ENCODE measurements at places on chromosomes 2 and 18.
A peak's percentile ranks its signal among the peaks of the same experiment; 100 is the strongest.

GRCh38 chr2:150663143-150663542 lies 175.7 kb upstream of the RND3 start:
- DNase-seq: no peak

DNA sequence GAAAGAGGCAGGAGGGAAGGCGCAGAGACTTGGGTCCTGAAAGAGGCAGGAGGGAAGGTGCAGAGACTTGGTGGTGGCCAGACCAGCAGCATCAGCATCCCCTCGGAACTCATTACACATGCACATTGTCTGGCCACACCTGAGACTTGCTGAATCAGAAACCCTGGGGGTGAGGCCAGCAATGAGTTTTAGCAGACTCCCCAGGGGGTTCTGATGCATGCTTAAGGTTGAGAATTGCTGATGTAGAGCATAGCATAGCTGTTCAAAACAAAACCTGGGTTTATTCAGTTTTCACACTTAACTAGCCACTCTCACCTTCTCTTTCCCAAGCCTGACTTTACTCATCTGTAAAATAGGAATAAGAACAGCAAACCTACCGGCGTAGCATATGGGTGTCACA lies 122.9 kb downstream of the MRO start:
- no peak for DNase-seq

DNA sequence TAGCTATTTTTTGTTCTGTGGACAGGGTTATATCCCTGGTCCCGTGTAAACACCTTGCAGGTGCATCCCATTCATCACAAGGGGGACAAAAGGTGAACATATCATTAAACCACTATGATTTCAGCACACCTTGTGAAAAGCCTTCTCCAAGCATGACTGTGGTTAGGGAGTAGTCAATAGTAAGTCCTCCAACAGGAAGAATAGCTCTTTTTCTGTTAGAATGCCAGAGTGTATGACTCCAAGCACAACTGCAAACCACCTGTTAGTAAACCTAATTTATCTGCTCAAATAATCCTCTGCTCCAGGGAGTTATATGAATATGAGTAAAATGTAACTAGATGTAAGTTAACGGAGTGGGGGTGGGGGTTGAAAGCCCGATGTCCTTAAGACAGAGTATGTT lies 240.5 kb downstream of the AGPS start:
- DNase-seq: no peak

- DNase-seq: no peak
Observed at GRCh38 chr2:120209427-120210269, 13.6 kb downstream of the TMEM185B start.

- DNase-seq: peak; percentile 83
Observed at GRCh38 chr2:173963323-173963816, 1.8 kb downstream of the SP3 start.

GRCh38 chr2:101692041-101692440 lies 5.5 kb upstream of the MAP4K4 start:
- DNase-seq: no peak

DNA sequence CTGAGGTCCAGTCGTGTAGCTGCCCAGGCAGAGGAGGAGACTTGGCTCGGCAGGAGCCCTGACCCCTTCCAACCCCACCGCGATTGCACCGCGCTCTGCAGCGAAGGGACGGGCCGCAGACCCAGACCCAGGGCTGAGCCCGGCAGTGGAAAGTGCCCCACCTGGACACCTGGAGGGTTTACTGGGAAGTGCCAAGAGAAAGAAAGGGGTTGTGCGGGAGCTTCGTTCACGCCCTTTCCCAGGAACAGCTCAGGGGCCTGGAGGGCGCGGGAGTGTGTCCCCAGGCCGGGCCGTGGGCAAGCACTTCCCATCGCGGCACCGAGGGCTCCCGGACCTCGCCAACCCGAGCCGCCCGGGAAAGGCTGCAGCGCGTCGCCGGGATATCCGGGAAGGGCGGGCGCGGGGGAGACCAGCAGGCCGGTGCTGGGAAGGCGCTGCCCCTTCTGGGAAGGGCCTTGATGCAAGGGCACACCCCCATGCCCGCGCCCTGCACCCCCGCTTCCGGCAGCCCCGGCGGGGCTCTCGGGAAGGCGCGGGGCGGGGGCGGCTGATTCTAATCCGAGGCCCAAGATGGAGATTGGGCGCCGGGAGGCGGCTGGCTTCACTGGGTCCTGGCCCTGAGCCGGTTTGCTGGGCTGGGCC lies 36.1 kb upstream of the MRPL33 start:
- DNase-seq: peak; percentile 62

DNA sequence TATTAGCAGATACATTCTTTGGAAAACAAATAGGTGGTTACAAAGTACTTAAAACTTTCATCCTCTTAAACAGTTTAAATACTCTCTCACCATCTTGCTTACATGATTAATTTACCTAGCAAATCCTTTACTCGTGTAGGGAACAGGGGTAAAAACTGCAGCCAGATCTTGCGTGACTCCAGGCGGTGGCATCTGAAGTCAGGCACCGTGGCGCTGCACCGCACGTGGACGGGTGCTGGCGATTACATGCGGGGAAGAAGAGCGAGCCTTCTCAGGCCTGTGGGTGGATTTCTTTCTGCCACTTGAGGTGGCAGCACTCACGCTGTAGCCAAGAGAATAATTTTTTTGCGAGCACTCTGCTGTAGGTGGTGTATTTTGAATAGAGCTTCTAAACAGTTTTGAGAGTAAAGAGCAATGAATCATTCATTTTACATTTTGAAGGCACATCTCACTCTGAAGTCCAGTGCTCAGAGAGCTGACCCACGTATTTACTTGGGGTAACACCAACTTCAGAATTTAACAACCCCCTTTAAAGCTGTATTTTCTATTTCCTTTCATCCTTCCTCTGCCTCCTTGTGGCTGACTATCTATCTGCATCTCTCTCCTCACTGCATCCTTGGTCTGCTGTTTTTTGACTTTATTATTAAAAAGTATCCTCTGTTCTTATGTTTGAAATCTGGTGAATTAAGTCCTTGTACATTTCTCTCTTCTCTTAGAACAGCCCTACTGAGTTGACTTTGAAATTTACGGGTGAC lies 68.9 kb downstream of the EPAS1 start:
- no peak for DNase-seq

- no peak for DNase-seq
Observed at GRCh38 chr2:36664696-36665076, 31.8 kb upstream of the VIT start.

- no peak for DNase-seq
Observed at GRCh38 chr2:212766921-212767320, 228.3 kb upstream of the ERBB4 start.

- DNase-seq: no peak
Observed at GRCh38 chr2:209553913-209554312, 130.1 kb downstream of the MAP2 start.

DNA sequence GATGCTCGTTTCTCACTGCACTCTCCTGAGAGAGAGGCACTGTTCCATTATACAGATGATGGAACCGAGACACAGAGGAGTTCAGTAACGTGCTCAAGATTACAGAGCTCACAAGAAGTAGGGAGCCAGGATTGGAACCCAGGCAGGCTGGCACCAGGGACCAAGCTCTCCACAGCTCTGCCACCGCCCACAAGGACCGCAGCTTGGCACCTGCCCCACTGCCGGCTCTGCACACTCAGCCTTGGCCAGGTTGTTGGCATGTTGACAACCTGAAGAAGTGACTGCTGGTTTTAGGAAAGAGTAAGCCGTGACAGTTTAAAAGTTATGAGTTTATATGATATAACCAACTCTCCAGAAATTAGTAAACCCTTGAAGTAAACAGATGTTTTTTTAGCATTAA lies 48.0 kb upstream of the ITM2C start:
- no peak for DNase-seq

DNA sequence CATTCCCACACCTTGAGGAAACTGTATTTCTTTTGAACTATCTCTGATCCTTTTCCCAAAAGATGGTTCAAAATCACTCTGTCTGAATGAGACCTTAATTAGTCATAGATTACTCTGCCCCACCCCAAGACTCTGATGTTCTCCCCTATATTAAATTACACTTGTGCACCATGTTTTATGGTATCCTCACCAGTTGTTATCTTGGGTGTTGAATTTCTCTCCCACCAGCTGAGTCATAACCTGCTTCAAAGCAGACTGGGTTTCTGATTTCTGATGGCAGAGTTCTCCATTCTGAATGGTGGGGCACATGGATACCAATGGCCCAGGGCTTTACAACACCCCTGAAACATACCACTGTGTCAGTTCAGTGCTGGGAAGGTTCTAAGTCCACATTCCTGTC lies 15.0 kb downstream of the CDH20 start:
- no peak for DNase-seq

GRCh38 chr2:190088917-190089316 lies 26.4 kb upstream of the MSTN start:
- DNase-seq: peak; percentile 85

GRCh38 chr2:37244755-37245154 lies 13.3 kb downstream of the NDUFAF7 start:
- DNase-seq: no peak
